ENCODE measurements at places on chromosomes 5 and 9.

DNA sequence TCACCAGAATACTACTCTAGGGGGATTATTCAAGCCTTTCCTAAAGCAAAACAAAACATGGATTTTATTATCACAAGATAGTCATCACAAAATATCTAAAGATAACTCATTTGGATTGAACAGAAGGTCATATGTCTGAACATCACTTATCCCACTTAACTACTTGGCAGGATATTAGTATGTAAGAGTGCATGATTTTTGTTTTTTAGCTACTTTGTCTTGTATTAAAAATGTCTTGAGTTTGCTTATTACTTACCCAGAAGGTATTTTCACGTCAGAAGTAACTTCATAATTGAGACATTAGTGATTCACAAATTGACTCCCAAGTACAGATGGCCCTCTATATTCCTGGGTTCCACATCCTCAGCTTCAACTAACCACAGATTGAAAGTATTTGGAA lies 113.8 kb downstream of the TLE4 start:
- DNase-seq, result peak; percentile 83

DNA sequence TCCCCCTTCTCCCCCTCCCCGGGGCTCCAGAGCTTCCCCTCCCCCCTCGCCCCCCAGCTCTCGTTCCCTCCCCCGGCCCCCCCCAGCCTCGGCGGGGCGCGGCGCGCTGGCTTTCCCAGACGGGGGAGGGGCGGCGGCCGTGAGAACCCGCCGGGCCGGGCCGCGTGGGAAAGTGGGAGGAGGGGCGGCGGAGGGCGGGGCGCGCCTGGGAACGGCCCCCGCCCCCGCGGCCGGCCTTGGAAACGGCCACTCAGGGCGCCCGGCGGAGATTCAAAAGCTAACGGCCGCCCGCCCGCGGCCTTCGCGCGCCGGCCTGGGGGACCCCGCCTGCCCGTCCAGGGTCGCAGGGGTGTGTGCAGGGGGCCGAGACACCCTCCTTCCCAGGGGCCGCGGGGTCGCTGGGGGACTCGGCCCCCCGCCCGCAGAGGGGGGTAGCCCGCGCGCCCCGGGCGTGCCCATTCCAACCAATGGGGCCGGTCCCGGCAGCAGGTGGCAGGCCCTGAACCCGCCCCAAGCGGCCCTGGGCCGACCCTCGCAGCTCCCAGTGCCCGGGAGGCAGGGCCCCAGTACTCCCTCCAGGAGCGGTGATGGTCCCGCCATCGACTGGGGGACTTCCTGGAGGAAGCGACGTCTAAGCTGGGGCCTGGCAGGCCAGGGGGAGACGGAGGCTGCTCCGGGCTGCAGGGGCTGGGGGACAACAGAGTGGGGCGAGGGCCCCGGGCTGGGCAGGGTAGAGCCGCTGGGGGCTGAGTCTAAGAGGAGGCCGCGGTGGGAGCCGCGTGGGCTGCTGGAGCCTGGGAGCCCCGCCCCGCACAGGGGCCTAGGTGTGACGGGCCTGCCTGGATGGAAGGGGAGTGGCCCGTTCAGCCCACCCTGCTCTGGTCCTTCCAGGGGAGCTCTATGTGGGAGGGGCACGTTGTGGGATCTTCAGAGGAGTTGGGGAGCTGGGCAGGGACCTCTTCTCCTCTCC lies 14.2 kb upstream of the NRARP start:
- no peak for DNase-seq

- peak; percentile 57 for DNase-seq
Observed at GRCh38 chr9:89078860-89079259, 87.6 kb downstream of the S1PR3 start.

DNA sequence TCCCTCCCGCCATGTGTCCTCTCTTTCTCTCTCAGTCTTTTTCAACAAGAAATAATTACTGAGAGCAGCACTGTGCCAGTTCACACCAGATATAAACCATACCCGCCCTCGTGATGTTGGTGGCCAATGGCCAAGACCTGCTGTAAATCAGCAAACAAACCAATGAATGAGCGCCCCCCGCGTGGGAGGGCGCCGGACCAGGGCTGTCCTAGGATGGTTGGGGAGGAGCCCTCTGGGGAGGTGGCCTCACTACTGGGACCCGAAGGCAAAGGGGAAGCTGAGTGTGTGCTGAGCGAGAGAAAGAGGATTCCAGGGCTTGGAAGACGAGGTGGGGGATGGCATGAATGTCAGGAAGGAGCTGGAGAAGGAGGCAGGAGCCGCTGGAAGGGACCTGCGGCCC lies 51.2 kb upstream of the BARHL1 start:
- DNase-seq, result no peak

DNA sequence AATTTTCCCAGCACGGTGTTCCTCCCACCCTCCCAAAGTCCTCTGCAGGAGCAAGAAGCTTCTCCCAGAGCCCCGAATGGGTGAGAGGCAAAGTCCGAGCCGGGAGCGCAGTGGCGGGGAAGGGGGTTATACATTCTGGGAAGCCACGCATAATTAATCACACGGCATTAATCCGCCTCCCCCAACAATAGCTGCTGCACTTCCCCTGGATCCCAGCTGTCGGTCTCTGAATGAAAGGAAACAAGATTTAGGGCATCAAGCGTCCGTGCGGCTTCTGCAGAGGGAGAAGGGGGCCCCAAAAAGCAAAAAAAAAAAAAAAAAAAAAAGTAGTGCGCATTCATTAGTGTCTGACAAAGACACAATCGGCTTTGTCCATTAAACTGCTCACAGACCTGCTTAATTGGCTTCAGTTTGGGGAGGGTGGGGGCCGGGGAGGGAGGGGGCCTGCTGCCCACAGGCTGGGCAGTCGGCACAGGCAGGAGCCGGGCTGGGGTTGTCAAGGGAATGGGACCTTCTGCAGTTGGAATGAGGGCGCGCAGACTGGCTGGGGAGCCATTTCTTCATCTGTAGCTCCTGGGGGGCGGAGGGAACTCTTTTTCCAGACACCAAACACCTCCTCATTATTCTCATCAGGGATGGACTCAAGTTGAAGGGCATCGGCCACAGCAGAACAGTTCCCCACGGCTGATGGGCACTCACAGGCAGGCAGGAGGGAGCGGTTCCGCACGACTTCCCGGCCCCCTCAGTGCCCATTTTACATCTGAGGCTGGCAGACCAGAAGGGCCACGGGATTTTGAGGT lies 3.4 kb downstream of the NOTCH1 start:
- no peak for DNase-seq

DNA sequence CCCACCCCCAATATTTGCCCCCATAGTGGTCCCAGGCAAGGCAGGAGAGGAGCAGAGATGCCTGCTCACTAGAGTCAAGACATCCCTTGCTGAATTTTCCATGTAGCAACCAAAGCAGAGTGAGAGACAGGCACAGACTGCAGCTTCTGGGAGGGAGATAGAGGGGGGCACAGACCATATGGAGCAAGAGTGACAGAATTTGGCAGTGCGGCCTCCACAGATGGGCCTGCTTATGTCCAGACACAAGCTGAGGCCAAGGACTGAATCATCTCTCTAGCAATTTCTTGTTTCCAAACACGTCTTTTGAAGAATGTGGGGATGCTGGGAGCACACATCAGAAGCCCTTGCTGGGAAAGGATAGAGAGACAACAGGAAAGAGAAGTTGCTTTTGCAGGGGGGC lies 53.0 kb upstream of the ALDH1B1 start:
- peak; percentile 96 for DNase-seq

DNA sequence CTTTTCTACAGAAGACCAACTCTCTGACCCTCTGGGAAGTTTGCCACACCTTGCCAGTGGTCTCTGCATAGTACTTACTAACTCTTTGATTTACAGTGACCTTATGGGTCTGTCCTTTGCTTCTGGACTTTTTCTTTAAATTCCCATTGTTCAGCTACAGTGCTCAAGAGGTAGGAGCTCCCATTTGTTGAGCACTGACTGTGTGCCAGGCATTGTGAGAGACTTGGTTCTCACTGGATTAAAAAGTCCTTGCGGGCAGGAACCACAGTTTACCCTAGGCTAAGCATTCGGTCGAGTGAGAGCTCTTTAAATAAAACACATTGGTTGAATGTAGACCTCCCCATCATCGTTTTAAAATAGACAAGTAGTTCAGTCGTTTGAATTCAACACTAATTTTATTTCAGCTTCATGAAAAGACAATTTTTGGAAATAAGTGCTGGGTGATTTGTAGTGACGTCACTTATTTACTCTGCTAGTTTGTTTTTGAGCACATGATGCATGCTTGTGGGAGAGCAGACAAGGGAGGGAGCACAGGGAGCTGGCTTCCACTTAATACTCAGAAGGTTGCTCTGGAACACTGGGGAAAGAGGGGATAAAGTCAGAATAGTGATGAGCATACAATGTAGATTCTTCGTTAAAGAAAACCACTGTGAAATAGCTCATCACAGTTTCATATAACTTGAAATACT lies 27.1 kb downstream of the RASGRF2 start:
- no peak for DNase-seq

DNA sequence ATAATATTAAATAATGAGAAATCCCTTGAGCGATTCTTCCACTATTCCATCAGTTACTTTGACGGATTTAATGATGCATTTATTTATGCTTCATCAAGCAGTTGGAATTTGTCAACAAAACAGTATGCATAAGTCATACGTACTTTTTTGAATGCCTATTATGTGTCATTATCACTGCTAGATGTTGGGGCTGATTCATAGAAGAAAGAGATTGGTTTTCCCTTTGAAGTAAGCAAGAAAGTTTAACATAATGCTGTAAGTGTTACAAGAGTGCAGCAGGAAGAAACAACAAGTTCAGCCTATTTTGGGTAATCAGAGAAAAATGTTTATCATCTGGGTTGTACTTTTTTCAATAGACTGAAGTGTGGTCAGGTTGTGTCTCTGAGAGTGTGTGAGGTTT lies 121.2 kb upstream of the RANBP3L start:
- peak; percentile 45 for DNase-seq

DNA sequence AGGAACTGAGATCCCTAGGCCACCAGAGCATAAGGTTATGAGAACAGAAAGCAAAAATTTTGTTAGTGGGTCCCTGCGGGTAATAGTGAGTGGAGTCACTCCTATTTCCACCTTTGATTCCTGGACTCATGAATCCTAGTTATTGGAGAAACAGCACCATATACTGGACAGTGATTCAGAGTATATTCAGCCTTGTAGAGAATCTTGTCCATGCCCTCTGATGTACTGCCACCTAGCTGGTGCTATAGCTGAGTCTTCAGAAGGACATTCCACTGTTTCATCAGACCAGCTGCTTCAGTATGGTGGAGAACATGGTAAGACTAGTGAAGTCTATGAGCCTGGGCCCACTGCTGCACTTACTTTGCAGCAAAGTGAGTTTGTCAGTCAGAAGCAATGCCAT lies 25.0 kb upstream of the ITGA2 start:
- DNase-seq, result no peak

- no peak for DNase-seq
Observed at GRCh38 chr9:75609401-75609800, 281.1 kb upstream of the PCSK5 start.
